ENCODE measurements at places on chromosomes 4 and X.
A peak's percentile ranks its signal among the peaks of the same experiment; 100 is the strongest.

- no peak for DNase-seq
Observed at GRCh38 chrX:108307132-108308085, 130.8 kb downstream of the COL4A6 start.

DNA sequence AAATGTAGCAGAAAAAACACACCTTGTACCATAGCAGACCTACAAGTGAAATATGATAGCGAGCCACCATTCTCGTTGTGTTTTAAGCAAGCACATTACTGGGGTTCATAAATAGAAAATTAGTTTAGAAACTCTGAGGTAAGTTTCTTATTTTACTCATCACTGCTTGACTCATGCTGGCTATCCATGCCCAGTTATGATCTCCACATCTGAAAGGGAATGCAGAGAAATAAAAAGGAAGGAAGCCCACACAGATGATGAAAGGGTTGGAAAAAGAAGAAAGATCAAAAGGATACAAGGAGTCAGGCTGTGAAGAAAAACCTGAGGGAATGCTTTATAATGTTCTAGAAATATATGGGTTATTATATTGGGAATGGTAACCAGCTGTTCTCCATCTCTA, 54.5 kb downstream of the CAMK2D start:
- no peak for DNase-seq

DNA sequence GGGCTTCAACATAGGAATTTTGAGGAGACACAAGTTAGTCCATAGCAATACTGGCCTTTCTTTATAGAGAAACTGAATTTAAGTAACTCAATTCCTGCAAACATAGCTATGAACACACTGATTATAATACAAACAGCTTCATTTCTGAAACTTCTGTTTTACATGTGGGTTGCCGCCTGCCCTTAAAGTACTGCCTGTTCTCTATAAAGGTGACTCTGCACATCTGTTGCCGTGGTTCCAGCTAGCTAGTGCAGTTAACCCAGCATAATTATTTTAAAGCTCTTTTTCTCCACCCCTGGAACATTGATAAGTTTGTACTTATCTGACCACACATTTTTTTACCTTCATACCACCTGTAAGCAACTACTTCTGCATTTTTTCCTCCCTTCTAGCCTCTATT, 177.6 kb downstream of the NWD2 start:
- DNase-seq, result no peak

DNA sequence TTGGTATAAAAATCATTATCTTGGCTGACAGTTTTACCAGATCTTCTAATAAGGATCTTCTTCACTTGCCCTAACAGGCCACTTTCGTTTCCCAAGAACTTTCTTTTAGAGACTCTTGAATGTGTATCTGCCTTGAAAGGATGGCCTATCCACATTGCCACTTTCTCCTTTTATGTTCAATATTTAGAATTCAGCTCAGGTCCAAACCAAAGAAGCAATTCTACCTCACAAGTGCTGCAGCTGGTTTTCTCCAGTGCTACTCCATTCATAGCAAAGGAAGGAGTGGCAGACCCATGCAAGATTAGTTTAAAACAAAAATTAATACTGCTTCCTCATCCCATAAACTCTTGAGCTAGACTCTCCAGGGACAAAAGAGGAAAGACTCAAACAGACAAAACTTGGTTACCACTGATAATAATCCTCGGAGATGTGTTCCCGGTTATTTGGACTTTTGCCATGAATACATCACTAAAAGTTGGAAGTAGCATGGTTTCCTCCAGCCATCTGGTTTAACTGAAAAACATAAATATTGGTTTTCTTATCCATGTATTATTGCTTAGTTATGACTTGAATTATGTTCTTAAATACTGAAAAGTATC, 401.8 kb downstream of the PABPC4L start:
- DNase-seq, result no peak

- DNase-seq, result no peak
Observed at GRCh38 chr4:148311526-148311925, 130.7 kb downstream of the NR3C2 start.

DNA sequence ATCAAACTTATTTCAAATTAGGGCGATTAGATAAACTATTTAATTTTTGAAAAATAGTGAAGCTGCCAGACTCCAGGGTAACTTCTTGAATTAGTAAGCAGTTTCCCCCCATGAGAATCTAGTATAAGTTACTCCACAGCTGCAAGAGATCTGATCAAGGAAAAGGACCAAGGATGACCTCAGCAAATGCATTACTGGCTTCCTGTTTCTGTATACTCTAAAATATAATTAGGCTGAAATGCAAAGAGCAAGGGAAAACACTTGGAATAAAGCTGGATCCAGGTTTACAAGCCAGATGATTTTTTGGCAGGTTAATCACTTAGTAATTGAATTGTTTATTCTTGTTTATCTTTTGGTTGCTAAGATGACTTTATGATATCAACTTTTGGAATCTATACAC, 13.4 kb upstream of the P2RY10 start:
- no peak for DNase-seq

- no peak for DNase-seq
Observed at GRCh38 chrX:105116486-105116885, 104.0 kb downstream of the TEX13A start.

DNA sequence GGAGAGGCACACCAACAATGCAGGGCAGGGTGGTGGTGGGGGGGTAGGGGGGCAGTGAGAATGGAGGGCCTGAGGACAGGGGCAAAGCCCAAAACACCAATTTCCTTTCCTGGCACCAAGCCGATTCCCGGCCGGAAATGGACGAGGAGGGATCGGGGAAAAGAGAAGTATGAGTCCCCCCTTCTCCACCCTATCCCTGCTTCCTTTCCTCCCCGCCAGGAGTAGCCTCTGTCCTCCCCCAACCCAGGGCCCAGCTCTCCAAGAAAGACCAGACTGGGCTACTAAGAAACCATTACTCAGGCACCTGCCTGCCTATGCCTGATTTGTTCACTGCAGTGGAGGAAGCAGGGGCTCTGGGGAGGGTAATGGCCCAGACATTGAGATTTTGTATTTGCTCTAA, 402 bp downstream of the CCDC120 start:
- DNase-seq, result no peak

DNA sequence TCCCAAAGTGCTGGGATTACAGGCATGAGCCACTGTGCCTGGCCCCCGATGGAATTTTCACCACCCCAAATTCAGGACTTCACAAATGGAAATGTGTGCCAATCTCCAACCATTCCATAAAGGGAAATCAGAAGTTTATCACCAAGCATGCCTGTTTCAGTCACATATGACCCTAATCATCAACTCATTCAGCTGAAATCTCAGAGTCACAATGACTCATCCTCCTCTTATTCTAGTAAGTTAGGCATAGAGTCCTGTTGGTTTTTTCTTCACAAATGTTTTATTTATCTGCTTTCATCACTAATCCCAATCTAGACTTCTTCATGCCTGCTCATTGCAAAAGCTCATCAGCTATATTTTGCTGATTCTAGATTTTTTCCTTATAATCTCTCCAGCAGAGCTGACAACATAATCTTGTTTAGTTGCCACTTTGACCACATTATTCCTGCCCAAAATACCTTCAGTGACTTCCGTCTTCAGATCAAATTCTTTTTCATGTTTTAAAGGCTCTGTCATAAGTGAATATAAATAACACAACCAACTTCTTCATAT, 83.3 kb downstream of the SLC7A11 start:
- no peak for DNase-seq

GRCh38 chr4:113657586-113658233, 103.8 kb downstream of the CAMK2D start:
- no peak for DNase-seq

- no peak for DNase-seq
Observed at GRCh38 chr4:71765350-71765749, 18.5 kb downstream of the GC start.

- no peak for DNase-seq
Observed at GRCh38 chrX:87755493-87755892, 237.9 kb downstream of the KLHL4 start.

GRCh38 chr4:16026160-16026761, 57.6 kb downstream of the PROM1 start:
- peak; percentile 67 for DNase-seq

DNA sequence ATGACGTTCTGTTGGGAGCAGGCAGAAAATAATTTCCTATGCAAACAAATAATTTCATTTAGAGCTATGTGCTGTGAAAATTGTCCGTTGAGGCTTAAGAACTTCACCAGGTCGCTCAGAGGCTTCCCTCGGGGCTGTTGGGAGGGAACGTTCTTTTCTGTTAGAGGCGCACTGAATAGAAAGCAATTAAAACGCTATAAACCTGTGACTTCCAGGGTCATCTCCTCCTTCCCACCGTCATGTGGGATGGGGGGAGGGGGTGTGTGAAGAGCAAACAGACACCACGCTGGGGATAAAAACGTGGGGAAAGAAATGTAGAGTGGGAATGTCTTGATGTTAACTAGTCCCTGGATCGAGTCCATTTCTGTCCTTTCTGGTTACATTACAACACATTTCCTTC, 35.2 kb upstream of the ZNF518B start:
- DNase-seq, result no peak

DNA sequence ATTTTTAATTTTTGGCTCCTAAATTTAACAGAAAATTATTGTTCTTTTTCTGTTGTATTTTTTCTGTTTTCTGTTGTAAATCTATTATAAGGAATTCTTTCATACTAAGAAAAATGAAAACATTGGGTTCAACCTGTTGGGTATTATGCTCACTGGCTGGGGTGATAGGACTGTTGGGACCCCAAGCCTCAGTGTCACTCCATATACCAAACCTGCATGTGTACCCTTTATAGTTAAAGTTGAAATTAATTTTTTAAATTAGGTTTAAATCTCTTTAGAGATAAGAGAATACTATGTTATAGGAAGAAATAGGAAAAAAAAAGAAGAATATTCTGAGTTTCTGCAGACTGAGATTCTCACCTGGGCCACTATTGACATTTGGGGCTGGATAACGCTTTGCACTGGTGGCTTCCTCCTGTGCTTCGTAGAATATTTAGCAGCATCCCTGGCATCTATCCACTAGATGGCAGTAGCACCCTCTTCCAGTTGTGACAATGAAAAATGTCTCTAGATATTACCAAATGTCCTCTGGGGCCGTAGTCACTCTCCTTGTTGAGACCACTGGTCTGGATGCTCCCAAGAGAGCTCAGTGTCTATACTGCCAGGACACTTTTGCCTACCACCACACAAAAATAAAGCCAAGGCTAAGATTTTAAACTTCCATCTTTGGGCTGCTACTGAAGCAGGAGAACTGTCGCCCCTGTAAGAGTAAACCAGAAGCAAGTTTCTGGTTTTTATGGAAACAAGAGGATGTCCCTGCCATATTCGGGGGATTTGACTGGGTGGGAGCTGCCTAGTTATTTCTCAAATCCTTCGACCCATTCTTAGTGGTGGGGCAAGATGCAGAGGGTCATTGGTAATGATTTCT, 22.4 kb upstream of the CLTRN start:
- DNase-seq, result no peak

GRCh38 chr4:141413366-141413765, 192.7 kb downstream of the ZNF330 start:
- DNase-seq, result no peak

DNA sequence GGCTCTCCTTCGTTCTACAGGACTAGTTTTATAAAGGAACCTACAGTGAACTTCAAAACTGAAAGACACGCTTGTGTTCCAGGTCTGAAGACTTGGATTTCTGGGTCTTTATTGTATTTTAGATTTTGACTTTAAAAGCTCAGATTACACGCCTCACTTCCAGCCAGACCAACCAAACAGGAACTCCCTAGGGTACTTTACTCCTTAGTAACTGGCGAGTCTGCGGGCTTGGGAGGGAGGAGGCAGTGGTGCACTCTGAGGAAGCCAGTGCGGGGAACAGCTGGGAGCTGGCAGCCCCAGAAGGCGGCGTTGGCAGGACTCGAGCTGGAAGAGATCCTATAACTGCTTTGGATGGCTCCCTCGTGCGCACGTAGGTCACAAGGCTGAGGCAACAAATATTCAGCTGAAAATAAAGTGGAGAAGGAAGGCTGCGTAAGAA, 391 bp upstream of the PHKA1 start:
- peak; percentile 47 for DNase-seq

GRCh38 chr4:78634011-78634664, 82.6 kb downstream of the ANXA3 start:
- peak; percentile 86 for DNase-seq

- DNase-seq, result no peak
Observed at GRCh38 chrX:1020634-1021166, 191.7 kb downstream of the CRLF2 start.

DNA sequence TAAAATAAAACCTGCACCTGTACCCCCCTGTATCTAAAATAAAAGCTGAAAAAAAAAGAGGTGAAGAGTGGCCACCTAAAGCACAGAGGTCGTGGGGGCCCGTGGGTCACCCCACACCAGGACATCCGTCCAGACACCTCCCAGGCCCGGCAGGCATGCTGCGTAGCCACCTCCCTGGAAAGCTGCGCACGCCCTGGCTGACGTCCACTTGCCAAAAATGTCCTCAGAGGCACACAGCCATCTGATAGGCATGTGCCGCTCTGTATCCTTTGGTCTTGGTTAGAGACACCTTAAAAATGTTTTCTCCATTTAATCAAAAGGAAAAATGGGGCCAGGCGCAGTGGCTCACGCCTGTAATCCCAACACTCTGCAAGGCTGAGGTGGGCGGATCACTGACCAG, 17.7 kb downstream of the FAM53A start:
- DNase-seq, result no peak

DNA sequence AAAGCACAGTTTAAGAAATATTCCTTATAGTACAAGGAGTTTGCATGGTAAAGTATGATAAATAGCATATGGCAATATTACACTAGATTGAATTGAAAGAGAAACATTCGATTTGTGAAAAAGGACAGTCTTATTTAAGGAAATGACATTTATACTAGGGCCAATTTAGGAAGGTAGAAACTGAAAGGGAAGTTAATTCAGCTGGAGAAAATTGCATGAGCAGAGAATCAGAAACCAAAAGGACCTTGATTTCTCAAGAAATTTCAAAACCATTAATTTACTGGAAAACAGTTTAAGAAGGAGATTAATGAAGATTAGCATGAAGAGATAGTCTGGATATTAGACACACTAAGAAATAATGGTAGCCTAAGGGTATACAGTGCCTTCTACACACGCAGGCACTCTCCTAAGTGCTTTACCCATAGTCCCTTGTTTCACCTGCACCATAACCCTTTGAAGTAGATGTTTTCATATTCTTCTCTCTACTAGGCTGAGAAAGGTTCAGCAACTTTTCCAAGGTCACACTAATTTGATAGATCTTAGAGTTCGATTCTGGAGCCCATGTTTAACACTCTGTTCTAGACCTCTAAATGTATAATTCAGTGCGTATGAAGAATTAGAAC, 259.1 kb upstream of the SLIT2 start:
- no peak for DNase-seq

GRCh38 chr4:121076416-121076815, 4.1 kb upstream of the NDNF start:
- no peak for DNase-seq

- no peak for DNase-seq
Observed at GRCh38 chrX:40090050-40090804, 7.5 kb downstream of the BCOR start.

DNA sequence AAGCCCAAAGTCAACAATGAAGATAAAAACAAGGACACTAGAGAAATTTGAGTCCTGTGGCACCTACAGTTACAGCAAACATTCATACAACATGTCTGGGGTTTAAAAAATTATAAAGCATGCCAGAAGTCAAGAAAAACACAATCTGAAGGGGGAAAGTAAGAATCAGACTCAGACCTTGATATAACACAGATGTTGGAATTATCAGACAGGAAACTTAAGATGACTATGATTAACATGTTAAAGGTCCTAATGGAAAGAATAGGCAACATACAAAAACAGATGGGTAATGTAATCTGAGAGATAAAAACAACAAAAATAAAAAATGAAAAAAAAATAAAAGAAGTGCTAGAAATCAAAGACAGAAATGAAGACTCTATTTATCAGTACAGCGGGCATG, 446.5 kb downstream of the SPRY1 start:
- no peak for DNase-seq

Data from globus pallidus (tissue), 1 donor.